Stimulated activated CD4-positive, alpha-beta T cell treated with anti-CD3 and anti-CD28 coated beads, Interleukin-4, amount 100 ng/mL, for 4 hours (primary cell): ENCODE measurements at places on chromosomes 4 and X.

DNA sequence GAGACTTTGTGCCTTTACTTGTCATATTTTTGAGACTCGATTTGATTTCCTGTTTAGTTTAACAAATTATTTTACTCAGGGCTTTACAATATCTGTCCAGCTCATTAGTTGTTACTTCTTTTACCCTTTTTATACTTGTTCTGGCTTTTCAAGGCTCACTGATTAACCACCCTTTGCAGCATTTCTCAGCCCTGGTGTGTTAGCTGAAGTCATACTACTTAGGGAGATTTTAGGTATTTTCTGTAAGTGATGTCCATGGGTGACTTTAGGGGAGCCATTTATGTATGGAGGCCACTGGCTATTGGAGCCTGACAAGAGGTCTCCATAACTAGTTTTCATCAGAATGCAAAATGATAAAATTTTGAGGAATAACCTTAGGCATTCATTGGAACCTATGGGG lies 147.2 kb downstream of the RPA4 start:
- DNase-seq = no peak

DNA sequence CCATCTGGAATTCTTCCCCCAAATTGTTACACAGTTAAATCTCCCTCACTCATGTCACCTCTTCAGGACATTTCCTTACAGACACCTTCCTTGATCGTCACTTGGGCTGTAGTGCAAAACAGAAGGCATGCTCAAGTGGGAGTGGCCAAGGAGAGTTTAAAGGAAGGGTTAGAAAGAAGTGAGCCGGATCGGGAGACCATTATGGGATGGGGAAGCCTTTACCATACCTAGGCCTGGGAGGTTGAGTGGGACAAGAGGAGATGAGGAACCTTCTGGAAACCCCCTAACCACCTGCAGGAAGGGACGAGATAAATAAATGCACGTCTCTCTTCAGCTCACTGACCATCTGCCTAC lies 102.7 kb downstream of the UCHL1 start:
- DNase-seq = no peak

GRCh38 chrX:3485727-3486126 lies 139.3 kb upstream of the MXRA5 start:
- DNase-seq = no peak

DNA sequence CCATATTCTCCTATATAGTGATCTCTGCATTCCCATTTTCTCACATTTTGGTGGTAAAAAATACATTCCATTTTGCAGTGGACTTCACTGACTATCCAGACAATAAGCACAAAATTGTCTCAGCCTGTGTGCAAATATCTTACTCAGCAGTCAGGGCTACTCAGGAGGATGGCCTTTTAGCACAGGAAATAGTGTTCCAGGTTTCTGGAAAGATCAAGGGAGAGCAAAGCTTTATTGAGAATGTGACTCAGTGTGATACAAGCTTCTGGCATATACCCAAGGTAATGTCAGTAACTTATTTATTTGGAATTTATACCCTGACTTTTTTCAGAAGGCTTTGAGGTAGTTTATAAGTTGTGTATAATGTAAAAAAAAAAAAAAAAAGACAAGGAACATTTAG lies 233.4 kb downstream of the TEX13A start:
- no peak for DNase-seq

GRCh38 chr4:139762720-139763119 lies 97.1 kb downstream of the MGST2 start:
- no peak for DNase-seq

- no peak for DNase-seq
Observed at GRCh38 chr4:82439088-82439487, 8.7 kb downstream of the ENOPH1 start.

DNA sequence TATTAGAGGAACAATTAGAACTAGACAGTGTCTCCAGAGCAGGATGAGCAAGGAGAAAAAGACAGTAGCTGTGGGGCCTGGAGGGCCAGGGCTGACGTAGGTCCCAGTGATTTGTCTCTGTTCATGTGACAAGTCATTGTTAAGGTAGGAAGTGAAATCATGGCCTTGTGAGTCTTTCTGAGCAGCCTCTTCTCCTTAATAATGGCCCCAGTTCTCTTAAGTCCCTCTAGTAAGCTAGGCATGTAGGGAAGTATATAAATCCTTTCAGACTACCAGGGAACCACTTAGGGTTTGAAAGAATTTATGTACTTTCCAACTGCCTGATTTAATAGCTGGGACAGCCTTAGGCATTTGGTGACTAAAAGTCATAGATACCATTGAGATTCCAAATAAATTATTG lies 133.0 kb downstream of the KLHL8 start:
- DNase-seq = no peak

GRCh38 chrX:133444952-133445831 lies 29.9 kb upstream of the GPC4 start:
- no peak for DNase-seq

DNA sequence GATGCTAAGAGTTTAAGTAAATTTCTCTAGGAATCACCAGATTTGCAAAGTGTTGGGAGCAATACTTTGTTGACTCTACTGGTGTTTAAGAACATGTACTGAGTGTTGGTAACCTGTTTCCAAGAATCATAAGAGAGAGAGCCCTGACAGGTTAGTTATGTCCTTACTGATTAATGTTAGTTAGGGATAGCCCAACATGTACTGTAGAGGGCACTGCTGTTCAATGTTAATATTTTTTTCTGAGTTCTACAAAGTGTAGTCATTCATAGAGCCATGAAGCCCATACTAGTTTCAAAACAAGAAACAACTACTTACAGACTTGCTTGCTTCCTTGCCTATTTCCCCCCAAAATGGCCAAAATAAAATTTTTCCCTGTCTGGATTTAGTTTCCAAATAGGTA lies 11.9 kb downstream of the TMPRSS11D start:
- no peak for DNase-seq

DNA sequence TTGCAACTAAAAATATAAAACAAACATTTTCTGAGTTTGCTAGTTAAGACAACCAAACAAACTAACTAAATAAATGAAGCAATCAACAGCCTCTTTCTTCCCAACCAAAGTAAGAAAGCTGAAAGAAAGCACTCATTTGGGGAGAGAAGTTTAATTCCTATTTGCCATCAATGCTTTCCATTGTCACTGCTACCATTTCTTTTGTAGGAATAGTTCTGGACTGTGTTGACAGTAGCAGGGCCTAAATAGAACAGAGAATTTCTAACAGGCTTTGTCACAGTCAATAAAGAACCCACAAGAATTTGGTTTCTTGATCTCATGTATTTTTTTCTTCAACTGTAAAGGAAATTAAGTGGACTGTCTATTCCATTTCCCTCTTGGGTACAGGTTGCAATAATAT lies 1886.4 kb upstream of the TENM3 start:
- DNase-seq = no peak

GRCh38 chr4:13476152-13476551 lies 8.0 kb downstream of the RAB28 start:
- no peak for DNase-seq

DNA sequence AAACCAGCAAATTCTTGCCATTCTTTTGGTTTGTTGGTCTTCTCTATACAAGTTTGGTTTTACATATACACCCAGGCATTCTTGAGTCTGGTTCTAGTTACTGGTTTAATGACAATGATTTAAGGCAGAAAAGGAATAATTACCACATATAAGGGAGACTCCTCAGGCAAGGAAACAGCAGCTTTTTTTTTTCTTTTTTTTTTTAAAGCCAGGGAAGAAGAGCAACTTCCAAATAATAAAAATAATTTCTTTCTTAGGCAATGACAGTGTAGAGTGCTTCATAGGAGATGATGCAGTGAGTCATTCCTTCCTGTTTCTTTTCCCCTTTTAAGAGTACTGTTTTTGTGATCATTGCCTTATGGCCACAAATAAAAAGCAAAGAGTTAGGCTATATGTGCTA lies 289.7 kb downstream of the DKK2 start:
- no peak for DNase-seq

GRCh38 chr4:79306795-79307194 lies 19.1 kb downstream of the NAA11 start:
- no peak for DNase-seq

DNA sequence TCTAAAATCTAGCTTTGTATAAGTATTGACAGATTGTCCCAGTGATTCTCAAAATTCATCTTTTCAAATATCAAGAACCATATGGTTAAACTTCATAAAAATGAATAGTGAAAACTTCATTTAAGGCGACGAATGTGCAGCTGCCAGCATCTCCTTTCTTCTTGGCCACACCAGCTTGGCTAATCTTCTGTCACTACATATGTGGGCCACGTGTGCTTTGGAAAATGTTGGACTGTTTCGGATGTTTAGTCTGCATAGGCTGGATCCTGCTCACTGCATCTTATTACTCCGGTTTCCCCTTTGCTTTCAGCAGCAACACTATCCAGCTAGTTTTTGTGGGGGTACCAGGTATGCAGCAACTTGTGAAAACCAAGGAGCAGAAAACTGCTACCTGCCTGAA lies 221.9 kb downstream of the BMPR1B start:
- DNase-seq = no peak

DNA sequence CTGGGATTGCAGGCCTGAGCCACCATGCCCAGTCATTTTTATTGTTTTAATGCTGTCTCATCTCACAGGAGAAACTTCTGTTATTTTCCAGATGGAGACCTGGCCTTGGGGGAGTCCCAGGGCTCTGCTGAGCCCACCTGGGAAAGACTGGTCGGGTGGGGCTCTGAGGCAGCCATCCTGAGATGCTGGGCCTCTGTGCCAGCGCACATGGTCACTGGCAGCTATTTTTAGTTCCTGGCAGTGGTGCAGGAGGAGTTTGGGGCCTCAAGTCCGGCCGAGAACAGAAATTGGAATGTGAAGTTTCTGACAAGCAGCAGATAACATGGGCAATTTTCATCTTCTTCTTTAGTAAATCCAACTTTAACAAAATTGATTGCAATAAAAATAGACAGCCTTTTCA lies 44.5 kb downstream of the SORCS2 start:
- DNase-seq = no peak

- no peak for DNase-seq
Observed at GRCh38 chr4:1599491-1600210, 84.5 kb downstream of the FAM53A start.

GRCh38 chrX:133359466-133359865 lies 55.8 kb downstream of the GPC4 start:
- DNase-seq = no peak

- DNase-seq = no peak
Observed at GRCh38 chr4:170089274-170089667, 485 bp downstream of the AADAT start.

- DNase-seq = no peak
Observed at GRCh38 chr4:124817531-124817930, 105.0 kb upstream of the ANKRD50 start.

GRCh38 chr4:184460499-184461285 lies 13.7 kb downstream of the IRF2 start:
- no peak for DNase-seq

- no peak for DNase-seq
Observed at GRCh38 chr4:118950224-118950623, 61.6 kb downstream of the SYNPO2 start.
